Smooth muscle cell of the brain vasculature (primary cell): ENCODE measurements at places on chromosomes 1 and 21.

- no peak for DNase-seq
Observed at GRCh38 chr1:230163205-230163604, 96.2 kb downstream of the GALNT2 start.

- DNase-seq = no peak
Observed at GRCh38 chr1:9797049-9797448, 26.7 kb downstream of the CLSTN1 start.

- no peak for DNase-seq
Observed at GRCh38 chr21:34305605-34306604, 57.9 kb upstream of the KCNE2 start.

- DNase-seq = no peak
Observed at GRCh38 chr1:180026556-180026955, 71.9 kb downstream of the CEP350 start.

GRCh38 chr1:160503087-160503486 lies 20.0 kb downstream of the SLAMF6 start:
- no peak for DNase-seq

- DNase-seq = no peak
Observed at GRCh38 chr1:32897082-32898049, 3.8 kb downstream of the TMEM54 start.

GRCh38 chr1:93475681-93476080 lies 27.8 kb downstream of the FNBP1L start:
- no peak for DNase-seq

DNA sequence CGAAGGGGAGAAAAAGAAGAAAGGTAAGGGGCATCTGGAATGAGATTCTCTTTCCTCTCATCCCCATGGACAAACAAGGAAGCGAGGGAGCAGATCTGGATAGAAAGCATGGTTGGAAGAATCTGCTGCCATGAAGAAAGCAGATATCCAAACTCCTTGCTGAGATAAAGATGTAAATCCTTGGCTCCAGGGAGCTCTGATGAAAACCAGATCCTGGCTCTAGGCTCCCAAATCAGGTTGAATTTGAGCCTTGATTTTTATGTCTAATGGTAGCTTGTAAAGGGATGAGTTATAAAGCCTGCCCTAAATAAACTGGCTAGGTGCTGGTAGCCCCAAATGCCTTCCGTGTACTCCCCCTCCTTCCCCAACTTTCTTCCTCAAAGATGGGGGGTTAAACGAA lies 64.1 kb upstream of the LAX1 start:
- no peak for DNase-seq

DNA sequence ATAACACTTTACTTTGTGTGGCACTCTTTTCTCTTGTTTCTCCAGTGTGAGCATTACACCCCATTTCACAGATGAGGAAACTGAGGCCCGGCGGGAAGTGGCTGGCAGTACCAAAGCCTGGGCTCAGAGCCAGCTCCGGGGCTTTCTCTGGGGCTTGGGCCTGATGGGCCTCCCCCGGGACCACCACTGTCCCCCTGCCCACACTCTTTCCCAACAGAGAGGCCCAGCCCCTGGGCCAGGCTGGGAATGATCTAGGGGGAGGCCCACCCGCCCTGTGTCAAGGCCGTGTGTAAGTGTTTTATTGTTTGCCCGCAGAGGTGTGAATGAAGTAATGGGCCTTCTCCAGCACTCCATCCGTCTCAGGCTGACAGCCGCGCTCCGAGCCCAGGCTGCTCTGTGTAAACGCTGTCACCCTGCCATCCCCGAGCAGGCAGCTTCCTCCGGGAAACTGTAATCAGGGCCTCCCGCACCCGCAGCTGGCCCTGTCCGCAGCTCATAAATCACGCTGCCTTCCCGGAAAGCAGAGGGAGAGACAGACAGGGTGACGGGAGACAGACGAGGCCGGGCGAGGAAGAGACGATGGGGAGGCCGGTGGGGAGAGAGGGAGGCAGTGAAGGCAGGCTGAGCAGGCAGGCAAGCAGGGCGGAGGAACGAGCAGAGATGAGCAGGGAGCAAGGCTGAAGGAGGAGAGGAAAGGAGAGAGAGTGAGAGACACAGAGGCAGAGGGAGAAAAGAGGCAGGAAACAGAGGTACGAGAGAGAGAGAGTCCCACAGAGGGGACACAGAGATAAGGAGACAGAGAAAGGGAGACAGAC lies 109.7 kb upstream of the ZBTB40 start:
- no peak for DNase-seq

DNA sequence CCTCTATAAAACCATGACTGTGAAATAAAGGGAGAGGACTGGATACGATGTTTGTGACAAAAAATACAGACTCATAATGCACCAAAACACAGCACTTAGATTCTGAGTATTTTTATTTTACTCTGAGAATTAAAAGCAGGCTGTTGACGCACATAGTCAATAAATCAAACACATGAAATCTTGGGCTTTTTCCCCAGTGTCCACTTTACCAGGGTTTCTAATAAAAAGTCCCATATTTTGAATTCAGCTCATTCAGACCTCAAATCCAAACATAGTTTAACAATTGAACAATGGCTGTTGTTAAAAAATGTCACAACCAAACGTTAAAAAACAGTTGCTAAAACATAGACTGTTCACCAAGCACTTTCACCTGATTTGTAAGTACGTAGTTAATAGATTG lies 553.4 kb downstream of the LTN1 start:
- no peak for DNase-seq

- no peak for DNase-seq
Observed at GRCh38 chr1:36326499-36326898, 3.1 kb upstream of the EVA1B start.

- no peak for DNase-seq
Observed at GRCh38 chr21:41974752-41975053, 20.9 kb upstream of the C2CD2 start.

DNA sequence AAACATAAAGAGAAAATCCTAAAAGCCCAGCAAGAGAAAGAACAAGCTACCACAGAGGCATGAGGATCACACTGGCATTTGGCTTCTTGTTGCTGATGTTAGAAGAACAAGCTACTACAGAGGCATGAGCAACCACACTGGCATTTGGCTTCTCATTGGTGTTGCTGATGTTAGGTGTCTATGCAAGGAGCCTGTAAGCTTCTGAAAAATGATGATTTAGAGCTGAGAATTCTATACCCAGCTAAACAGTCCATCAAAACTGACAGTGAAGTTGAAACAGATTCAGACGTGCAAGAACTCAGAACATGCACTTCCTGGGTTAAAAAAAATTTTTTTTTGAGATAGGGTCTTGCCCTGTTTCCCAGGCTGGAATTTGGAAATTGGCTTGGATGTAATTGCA lies 37.8 kb upstream of the ADARB1 start:
- no peak for DNase-seq

DNA sequence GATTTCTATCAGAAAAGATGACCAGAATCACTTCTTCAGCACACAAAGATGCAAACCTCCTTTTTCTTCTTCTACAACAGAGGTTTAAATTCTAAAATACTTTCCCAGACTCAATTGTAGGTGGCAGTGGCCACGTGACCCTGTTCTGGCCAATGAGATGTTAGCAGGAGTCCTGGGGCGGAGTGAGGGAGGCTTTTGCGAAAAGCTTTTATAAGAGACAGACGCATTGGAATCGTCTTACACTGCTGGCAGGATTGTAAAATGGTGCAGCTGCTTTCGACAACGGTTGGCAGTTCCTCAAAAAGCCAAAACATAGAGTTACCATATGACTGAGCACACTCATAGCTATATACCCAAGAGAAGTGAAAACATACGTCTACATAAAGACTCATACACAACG lies 87.0 kb upstream of the MAGI3 start:
- no peak for DNase-seq

- no peak for DNase-seq
Observed at GRCh38 chr1:15311880-15312279, 64.9 kb downstream of the FHAD1 start.
